ENCODE measurements at places on chromosomes 2 and 18.

DNA sequence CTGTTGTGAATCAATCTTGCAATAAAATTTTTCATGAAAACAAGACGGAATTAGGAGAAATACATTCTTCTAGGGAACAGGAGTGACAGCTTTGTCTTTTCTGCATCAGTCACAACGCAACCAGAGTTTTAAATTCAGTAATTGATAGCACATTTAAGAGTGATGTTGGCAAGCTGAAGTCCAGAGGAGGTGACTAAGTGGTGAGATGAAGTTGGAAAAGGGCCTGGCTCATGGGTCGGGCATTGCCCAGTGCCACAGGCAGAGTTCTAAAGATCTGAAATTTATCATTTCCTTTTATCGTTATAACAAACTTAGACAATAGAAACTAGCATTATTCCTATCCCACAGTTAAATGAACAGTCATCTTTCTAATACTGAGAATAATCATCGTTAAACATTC lies 764.6 kb upstream of the ZEB2 start:
- DNase-seq: no peak

DNA sequence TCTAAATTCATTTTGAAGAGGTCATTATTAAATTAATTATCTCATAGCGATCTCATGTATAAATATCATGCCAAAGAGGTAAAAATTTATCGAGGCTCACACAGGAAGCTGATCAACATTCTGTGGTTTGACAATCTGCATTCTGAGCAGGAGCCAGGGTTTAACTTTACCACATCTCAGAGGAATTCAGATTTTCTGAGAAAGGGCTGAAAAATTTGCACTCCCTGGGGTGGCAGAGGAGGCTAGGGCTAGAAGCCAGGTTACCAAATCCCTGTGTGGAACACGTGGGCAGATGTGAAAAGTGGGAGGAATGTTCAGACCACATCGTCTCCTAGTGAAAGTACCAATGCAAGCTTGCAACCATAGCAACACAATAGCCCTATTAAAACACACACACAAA lies 63.5 kb upstream of the CTLA4 start:
- DNase-seq: no peak

DNA sequence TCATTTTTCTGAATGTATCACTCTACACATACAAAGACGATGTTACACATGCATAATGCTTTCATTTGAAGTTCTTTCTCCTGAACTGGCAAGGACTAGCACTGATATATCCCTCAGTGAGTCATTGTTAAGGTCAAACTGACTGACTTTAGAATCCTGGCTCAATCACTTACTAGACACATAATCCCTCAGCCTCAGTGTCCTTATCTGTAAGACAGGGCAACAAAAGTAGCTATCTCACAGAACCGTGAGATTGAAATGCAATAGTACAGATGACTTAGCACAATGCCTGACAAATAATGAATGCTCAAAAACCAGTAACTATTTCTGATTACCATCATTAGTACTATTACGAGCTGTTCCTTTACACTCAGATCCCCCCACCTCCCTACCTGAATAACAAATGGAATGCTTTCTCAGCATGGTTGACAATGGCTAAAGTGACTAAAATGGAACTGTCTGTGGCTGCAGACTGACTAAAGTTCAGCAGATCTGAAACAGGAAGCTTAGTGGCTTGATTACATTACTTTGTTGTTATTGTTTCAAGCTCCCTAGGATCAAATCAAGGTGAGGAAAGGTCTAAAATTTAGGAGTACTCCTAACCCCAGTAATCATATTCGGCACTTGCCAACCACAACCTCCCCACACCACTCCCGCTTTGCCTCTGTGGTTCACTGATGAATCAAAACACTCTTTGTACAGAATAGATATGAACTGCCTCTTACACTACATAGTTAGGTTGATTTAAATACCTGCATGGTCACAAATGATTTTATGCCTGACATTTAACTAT lies 35.8 kb upstream of the CACNB4 start:
- no peak for DNase-seq

DNA sequence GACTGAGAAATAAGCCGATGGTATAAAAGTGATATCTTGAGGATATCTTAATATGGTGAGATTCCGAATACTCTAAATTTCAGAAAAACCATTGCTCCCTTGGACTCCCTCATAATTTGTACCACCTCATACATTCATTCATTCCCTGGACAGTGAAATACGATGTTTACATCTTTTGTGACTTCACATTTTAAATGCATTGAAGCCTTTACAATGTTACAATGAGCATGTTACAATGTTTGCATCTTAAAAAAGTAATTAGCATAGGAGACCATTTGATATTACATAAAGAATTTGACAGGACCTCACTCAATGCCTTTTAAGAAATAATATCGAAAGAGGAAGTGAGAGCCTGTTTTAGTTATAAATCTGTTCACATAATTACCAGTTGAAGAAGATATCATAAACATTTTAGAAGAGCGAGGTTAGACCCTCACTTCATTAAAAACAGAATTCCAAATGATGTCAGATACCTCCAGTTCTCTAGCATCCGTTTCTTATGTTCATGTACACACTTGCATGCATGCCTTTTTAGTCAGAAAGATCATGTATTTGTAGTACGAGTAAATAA lies 372.0 kb downstream of the ARHGAP15 start:
- no peak for DNase-seq

DNA sequence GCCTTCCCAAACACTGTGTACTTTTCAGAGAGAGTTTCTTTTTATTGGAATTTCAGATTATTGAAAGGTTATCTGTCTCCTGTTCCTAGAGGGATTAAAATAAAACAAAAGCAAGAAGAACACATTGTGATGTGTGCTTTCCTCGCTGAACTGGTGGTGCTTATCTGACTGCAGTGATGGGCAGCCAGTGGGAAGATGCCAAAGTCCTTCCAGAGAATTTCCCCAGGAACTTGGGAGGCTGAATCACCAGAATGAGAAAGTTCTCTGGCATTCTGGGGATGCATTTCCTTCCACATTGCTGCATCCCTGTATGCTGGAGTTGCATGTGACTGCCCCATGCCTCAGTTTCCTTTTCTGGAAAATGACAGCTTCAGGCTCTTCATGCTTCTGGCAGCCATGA lies 53.9 kb upstream of the SEC11C start:
- no peak for DNase-seq

- DNase-seq: no peak
These were observed 1119.8 kb downstream of the TSN start for GRCh38 chr2:122875091-122875865.

DNA sequence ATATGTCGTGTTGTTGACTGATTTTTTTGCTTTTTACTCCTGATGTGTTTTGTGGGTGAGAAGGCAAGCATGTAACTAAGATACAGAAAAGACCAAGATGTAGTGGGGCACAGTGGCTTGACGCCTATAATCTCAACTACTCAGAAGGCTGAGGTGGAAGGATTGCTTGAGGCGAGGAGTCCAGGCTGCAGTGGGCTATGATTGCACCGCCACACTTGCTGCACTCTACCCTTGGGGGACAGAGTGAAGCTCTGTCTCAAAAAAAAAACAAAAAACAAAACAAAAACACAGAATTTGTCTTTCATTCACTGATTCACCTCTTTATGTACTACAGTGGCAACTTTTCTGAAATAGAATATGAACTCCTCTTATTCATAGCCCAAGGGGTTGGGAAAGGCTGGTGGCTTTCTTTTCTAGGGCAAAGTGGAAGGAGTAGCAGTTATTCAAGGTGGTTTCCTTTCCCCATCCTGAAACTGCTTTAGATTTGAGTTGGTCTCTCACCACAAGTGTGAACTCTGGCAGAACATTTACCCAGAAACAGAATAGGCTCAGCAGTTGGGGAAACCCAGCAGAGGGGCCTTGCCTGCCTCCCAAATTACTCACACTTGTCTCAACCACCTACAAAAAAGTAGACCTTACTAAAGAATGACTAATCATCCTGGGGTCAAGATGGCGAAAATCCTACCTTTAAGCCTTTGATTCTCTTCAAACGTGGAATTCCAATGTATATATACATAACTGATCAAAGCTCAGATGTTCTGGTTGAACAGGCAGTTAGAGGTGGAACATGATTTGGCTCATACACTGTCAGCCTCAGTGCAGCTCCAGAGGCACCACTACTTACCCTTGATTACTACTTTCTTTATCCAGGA lies 6.5 kb downstream of the TANK start:
- DNase-seq: no peak

DNA sequence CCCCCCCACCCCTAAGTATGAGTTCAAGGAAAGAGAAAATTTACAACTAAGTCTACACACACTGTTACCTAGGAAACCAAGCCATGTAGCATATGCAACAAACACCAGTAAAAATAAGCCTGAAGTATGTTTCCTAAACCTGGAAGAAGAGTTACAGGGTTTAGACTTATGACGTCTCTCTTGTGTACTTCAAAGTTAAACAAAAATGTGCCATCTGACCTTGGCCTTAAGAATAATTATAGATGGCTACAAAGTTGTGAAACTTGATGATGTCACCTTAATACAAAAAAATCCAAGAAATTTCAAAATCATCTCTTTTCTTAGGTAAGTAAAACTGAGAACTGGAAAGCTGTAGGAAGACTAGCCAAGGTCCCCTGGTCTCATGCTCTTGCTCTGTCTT lies 297.6 kb upstream of the NRXN1 start:
- no peak for DNase-seq

DNA sequence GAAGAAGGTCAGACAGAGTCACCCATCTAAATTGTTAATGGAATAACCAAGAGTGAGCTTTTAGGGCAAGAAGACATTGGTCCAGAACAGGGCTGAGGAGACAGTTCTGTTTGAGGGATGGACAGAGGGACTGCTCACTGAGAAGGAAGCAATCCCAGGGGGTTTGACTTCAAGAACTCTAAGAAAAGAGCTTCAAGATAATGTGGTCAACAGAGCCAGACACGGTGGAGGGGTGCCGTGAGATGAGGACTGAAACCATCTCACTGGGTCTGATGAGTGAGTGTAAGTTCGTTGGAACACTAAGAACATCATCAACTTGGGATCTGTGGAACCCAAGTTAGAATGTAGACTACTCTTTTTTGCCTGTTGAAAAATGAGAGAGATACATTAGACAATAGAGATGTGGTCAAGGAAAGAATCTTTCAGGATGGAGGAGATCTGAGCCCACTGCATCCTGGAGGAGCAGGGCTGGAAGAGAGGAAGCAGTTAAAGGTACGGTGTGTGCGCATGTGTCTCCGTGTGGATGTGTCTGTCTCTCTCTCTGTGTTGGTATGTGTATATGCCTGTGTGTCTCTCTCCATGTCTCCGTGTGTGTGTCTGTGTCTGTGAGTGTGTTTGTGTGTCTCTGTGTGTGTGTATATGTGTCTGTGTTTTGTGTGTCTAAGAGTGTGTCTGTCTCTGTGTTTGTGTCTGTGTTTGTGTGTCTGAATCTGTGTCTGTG lies 172.1 kb downstream of the MYCN start:
- no peak for DNase-seq

GRCh38 chr2:59888015-59888414 lies 665.4 kb downstream of the BCL11A start:
- DNase-seq: no peak

Data from SIG-M5 (cell line).